ENCODE measurements at places on chromosomes 7 and 10.

- DNase-seq, result no peak
These were observed 53.8 kb downstream of the ARL5B start for GRCh38 chr10:18713077-18713476.

DNA sequence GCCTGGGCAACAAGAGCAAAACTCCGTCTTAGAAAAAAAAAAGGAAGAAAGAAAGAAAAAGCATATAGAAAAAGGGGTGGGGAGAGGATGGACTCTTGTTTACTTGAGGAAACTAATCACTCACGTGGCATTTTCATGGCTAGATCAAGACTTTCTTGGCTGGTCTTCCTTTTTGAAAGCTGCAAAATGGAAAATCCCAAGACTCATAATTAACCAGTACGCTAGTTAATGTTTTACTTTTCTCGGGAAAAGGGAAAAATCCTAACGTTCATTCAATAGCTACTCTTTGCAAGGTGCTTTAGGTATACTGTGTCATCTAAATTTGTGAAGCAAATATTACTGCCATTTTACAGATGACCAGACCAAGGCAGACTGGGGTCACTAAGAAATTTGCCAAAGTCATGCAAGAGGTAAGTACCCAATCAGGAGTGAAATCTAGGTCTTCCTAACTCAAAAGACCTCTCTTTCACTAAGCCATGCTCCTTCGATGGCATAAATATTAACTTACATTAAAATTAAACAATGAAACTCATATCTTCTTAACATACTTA is 24.4 kb downstream of the NAPEPLD start:
- DNase-seq, result no peak

DNA sequence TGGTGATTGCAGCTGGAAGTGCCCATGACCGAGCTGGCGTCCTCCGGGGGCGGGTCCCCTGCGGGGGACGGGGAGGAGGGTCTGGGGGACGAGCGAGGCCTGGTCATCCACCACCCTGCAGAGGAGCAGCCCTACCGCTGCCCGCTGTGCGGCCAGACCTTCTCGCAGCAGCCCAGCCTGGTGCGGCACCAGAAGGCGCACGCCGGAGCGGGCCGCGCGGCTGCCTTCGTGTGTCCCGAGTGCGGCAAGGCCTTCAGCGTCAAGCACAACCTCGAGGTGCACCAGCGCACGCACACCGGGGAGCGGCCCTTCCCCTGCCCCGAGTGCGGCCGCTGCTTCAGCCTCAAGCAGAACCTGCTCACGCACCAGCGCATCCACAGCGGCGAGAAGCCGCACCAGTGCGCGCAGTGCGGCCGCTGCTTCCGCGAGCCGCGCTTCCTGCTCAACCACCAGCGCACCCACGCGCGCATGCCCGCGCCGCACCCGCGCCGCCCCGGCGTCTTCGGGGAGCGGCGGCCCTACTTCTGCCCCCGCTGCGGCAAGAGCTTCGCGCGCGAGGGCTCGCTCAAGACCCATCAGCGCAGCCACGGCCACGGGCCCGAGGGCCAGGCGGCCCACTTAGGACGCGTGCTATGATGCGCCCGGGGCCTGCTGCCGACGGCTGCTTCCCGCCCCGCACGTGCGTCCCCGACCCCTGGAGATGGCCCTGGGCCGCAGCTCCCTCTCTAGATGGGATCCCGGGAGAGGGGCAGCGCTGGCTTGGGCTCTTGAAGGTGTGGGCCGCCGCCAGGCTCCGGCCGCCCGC is 28.7 kb downstream of the ZNF775 start:
- no peak for DNase-seq

- DNase-seq, result peak; percentile 13
These were observed 43.7 kb upstream of the NXPH1 start for GRCh38 chr7:8389593-8390261.

DNA sequence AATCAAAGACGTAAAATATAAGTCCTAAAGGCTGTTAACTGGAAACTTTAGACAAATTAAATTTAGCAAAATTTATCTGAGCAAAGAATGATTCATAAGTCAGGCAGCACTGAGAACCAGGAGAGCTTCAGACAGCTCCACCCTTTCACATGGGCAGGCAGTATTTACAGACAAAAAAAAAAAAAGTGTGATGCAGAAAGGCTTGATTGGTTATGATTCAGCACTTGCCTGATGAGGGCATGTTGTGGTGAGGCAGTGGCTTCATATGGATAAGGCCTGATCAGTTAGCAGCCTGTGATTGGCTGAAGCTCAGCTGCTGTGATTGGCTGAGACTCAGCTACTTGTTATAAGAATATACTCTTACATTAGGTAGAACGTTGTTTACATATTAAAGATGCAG is 495.4 kb upstream of the POM121L12 start:
- DNase-seq, result no peak

DNA sequence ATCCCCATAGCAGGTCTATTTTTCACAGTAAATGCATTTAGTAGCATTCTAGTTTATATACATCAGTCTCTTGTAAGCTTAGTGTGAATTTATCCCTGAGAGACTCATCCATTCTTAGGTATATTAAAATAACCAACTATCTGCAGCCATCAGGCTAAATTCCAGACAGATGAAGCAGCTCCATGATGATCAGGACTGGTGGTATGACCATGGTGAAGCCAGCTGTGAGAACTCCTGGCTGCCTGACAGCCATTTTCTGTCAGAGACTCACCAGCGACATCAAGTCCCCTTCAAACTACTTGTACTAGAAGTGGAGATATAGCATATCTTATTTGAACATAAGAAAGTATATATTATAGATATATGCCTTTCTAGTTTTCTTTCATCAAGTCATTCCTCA is 70.3 kb upstream of the GSDME start:
- no peak for DNase-seq

GRCh38 chr7:143884241-143884968 is 17.6 kb downstream of the TCAF1 start:
- no peak for DNase-seq

- DNase-seq, result no peak
These were observed 65.6 kb downstream of the NOD1 start for GRCh38 chr7:30412782-30413504.

DNA sequence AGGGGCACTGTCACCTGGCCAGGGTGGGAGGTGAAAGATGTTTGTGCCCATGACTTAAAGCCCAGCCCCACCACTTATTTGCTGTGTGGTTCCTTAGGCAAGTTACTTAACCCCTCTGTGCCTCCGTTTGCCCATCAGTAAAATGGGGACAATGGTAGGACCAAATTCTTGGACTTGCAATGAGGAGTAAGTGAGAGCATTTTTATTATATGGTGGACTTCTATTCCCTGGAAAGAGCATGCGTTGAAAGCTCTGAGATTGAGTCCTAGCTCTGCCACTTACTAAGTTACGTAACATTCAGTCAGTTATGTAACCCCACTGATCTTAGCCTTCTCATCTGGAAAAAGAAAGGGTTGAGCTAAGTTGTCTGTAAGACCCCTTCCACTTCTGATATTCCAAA is 18.8 kb downstream of the VSIR start:
- no peak for DNase-seq

DNA sequence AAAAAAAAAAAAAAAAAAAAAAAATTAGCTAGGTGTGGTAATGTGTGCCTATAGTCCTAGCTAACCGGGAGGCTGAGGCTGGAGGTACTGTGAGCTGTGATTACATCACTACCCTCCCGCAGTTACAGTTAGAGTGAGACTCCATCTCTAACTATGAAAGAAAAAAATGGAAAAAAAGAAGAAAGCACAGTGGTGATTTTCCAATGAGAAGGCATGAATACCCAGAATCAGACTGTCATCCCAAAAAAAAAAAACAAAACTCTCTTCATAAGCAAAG is 269.9 kb upstream of the MKLN1 start:
- DNase-seq, result no peak

DNA sequence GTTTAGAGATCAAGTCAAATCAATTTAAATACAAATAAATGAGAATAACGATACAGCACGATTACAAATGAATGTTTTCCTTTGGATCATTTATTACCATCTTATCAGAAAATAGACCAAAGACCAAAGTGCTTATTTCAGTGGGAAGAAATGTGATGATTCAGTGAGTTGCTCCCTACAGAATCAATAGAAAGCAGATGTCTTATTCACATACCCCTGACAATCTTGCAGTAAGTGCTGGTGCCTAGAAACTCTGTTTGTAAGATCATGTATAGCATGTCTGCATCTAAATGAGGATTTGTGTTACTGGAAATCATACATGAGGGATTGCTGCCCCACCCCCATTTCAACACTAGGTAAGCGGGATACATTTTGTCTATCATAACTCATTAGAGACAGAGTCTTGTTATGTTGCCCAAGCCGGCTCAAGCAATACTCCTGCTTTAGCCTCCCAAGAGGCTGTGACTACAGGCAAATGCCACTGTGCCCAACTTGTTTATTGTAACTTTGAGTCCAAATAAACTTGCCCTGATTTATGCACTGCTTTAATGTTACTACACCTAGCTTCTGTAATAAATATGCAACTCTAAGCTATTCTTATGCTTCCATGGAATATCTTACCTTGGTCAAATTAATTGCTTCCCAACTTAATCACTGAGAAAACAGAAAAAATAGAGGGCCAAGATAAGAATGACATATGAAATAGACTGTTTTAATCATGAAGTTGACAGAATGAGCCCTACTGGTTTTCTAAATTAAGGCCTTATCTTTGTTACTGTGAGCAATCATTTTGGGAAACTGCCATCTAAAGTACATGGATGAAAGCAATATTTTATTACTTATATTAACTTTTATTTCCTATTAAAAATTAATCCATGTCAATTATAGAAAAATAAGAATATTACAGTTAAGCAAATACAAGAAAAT is 82.5 kb downstream of the AHR start:
- DNase-seq, result no peak

- no peak for DNase-seq
These were observed 31.9 kb downstream of the RPS24 start for GRCh38 chr10:78065611-78066010.

DNA sequence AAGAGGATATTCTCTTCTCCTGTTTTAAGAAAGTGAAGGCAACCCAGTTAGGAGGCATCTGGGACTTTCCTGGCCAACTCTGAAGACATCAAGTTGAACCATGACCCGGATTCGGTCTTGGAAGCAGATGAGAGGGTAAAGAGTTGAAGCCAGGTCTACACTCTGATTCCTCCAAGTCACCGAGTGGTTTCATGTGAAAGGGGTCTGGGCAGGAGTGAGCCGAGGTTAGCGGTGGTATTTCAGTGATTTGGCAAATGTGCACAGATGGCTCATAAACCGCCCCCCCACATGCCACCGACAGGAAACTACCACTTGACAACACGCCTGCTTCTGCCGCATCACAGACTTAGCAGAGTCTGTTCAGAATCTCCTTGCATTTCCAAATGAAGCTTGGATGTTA is 11.4 kb upstream of the REPIN1 start:
- no peak for DNase-seq

DNA sequence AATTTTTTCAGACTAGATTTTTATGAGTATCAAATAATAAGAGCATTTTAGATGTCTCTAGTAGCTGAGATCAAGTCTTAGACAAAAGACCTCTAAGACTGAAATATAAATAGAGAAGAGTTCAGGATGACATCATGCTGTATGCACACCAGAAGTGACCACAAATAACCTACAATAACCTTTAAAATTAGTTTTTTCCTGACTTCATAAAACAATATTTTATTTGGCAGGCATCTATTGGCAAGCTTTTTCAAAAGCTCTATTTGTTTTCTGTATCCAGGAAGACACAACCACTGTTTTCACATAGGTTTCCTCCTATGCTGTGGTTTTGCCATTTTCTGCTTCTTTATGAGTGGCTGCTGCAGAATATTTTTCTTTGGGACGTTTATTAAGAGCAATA is 359.1 kb downstream of the CRPPA start:
- no peak for DNase-seq

DNA sequence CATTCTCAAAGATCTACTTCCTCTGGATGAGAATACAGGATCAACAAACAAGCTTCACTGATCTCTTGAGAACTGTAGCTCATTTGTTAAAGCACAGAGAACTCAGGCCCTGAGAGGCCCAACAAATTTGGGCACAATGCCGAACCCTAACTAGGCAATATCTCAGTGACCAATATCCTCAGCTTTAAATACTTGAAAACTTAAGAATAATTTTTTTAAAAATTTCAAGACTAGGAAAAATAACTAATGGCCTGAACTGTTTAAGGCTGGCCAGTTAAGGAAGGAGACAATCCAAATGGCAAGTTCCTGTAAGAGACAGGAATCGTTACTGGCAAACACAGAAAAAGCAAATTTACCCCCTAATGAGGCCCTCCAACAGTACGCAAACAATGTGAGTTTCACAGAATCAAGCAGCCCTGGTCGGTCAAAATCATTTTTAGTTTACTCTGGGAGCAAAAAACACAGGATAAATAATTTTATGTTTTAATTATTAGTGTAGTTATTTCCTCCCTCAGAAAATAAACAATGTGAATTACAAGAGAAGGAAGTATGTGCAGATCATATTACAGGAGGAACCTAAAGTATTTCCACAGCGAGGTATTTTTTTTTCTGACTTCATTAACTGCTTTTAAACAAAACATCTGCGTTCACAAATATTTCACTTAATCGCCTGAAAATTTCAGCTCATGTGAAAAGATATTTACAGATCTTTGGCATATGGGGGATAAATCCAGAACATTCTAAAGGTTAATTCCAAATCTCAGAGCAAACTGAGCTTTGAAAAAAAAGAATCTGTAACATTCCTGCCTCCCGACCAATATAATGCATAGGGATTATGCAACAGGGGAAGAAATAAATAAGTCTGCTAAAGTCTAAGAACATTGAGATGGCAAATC is 39.5 kb downstream of the NT5C2 start:
- DNase-seq, result no peak

DNA sequence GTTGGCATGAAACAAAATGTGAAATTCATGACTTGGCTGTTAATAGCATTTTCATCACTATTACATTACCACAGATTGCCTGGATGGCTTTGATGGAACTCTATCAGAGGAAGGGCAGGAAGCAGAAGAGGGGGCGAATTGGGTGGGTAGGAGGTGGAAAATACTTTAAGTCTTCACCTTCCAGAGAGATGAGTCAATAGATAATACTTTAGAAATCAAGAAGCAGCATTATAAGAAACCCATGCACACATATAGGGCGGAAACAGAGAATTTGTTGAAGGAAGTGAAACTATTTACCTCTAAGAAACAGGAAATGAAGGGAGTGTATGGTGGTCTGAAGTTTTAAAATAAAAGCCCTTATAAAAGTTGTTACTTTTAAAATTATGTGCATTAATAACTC is 152.1 kb upstream of the TARP start:
- no peak for DNase-seq

DNA sequence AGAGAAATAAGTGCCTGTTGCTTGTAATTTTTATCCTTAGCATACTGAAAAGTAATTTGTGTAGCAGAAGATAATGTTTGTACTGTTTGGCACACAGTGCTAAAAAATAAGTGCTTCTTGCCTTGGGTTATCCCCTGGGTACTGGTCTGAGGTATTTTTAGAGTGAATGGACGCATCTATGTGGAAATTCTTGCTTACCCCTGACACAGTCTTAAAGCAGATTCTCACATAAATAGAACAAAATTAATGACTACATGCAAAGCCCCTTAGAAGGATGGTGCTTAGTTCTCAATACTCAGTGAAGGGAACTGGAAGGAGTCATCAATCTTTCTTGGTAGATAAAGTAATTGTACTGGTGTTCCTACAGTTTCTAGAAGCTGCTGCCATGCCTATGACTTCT is 548.6 kb downstream of the ARL4A start:
- no peak for DNase-seq

All from NCI-H187 treated with DMSO at 0.1 percent for 48 hours (cell line).